ENCODE measurements at places on chromosomes 1 and 21.

DNA sequence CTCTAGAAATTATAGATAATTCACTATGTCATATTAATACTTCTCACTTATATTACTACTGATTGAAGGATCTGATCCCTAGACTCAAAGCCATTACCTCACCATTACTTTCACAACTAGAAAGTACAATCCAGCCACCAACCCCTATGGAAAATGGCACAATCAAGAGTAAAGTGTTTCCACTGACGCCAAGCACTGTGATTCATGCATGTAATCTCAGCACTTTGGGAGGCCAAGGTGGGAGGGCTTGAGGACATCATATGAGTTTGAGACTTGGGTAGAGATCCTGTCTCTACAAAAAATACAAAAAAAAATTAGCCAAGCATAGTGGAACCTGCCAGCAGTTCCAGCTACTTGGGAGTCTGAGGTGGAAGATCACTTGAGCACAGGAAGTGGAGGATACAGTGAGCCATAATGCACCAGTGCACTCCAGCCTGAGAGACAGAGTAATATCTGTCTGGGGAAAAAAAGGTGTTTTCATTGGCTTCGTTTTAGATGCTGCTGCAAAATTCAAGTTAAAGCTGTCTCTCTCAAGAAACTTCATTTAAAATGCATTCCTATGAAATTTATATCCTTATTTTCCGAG lies 126.5 kb downstream of the AKT3 start:
- no peak for DNase-seq

DNA sequence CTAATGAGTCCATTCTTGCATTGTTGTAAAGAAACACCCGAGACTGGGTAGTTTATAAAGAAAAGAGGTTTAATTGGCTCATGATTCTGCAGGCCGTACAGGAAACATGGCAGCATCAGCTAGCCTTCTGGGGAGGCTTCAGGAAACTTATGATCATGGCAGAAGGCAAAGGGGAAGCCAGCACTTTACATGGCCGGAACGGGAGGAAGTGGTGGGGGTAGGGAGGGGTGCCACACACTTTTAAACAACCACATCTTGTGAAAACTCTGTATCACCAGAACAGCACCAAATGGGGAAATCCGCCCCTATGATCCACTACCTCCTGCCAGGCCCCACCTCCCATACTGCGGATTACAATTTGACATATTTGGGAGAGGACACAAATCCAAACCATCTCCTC lies 43.9 kb downstream of the NOS1AP start:
- no peak for DNase-seq

DNA sequence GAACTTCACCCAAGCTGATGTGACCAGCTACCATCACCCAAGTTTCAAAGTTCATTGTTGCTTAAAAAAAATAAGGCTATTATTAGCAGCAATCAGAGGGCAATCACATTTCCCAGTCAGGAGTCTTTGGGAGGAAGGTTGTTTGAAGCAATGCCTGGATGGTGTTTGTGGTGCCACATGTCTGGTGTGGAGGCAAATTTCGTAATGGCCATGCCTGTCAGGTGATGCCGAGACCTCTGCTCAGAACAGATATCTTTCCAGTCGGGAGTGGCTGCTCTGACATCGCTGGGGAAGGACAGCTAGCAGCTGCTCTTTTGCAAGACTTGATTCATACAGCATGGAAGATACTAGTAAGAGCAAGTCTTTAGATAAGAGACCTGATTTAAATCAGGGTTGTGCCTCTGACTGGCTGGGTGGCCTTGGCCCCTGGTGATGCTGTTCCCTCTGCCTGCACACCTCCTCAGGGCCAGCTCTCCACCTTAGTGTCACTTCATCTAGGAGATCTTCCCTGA lies 187.8 kb upstream of the JUN start:
- no peak for DNase-seq

- DNase-seq: no peak
Measured at GRCh38 chr1:56516539-56517252, 62.7 kb downstream of the PLPP3 start.

DNA sequence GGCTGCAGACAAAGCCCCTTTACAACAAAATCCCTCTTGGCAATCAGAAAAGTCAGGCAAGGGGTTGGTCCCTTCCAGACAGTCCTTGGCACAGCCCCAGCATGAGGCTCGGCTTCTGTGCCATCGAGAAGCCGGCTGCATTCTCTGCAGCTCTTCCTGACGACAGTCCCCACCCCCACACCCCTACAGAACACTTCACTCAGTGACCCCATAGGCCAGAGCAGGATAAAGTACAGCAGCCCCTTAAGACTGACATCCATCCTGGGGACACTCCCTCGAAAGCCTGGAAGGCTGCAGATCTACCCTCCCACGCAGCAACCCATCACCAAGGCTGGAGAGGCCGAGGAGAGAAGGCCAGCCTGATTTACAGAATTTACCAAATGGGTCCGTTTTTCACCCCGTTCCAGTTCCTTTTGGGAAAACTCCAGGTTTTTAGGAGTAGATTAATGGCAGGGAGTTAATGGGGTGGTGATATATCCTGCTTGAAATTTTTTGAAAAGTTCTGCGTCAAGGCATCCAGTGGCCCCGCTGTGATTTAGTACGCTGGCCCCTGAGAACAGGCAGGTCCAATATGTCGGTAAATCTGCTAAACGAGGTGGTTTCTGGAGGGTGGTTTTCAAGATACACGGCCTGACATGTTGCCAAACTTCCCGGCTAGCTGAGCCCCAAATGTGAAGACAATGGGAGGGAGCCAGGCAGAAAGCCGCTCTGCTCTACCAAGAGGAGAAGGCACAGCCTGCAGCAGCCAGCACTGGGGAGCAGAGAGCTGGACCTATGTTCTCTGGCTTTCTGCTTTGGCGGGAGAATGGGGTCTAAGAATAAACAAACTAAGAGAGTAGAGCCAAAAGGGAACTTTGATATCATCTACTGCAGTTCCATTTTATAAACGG lies 81.7 kb downstream of the SSBP3 start:
- DNase-seq: peak; percentile 84

GRCh38 chr1:219379691-219380090 lies 206.0 kb downstream of the LYPLAL1 start:
- no peak for DNase-seq

DNA sequence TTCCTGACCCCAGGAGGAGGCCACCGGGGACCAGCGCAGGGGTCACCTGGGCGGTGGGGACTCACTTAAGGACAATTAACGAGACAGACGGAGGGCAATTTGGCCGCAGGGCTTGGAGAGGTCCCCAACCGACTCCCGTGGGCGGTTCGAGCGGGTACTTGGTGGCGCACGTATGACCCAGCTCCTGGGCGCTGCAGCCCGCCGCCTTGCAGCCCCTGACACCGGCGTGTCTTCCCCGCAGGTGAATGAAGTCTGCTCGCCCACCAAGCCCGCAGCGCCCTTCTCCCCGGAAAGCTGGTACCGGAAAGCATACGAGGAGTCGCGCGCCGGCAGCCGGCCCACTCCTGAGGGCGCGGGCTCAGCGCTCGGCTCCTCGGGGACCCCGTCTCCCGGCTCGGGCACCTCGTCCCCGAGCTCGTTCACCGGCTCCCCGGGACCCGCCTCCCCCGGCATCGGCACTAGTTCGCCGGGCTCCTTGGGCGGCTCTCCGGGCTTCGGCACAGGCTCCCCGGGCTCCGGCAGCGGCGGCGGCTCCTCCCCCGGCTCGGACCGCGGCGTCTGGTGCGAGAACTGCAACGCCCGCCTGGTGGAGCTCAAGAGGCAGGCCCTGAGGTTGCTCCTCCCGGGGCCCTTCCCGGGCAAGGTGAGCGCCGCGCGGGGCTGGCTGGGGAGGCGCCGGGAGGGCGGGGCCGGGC lies 1.4 kb downstream of the KIF26B start:
- peak; percentile 90 for DNase-seq

DNA sequence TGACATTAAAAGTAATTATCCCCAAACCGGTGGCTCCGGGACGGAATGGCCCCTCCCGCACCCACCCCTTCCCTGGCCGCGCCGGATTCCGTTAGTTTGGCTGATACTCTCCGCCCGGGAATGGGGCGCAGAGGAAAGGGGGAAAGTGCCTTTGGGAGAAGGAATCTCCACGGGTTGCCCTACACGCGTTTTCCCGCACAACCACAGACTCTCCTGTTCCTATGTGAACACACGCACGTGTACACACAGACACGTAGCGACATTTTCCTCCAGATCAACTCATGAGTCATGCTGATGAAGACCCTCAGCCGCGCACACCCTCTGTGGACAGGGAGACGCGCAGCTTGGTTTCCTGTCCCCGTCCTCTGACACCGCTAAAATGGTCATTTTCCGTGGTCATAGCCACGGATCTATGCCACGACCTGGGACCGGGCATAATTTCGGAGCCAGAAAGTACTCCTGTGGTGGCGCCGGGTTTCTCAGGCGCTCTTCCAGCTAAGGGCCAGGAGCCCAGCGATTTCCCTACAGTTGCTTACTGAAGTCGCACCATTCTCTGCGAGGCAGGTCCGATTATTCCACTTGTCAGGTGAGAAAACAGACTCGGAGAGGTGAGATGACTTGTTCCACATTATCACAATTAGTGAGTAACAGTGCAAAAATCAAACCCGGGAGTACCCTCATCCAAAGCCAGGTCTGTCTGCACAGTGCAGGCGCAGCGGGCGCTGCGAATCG lies 4.0 kb upstream of the DMRTA2 start:
- DNase-seq: no peak

GRCh38 chr1:147787765-147788164 lies 27.4 kb upstream of the GJA5 start:
- DNase-seq: no peak

DNA sequence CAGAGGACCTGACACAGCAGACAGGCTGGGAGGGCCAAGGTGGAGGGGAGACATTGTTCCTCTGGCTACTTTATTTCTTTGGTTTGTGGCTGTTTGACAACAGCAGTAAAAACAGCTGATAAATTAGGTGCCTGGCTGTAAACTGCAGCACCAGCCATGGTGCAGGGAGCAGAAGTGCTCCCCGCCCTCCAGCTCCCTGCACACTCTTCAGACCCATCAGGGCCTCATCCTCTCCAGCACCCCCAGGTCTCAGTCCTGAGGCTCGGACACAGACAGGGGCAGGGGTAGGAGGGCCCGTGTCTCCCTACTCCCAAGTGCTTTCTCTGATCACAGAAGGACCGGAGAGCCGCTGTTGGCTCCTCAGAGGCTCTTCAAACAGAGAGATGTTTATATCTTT lies 17.7 kb upstream of the LRRN2 start:
- no peak for DNase-seq

DNA sequence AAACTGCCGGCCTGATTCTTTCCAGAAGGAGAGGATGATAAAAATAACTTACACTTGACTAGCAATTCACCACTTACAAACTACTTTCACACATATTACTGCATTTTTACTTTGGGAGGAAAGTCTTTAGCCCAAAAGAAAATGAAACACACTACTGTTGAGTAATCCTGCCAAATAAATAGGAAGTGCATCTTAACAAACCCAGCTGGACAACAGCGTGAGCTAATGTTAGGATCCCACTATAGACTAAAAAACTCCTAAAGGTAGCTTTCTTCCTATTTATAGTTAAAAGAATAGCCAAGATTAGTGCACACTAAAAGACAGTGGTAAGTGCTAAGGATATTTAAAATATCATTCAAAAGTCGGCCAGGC lies 83.8 kb downstream of the HSF2BP start:
- DNase-seq: no peak

GRCh38 chr1:8465692-8466091 lies 147.8 kb downstream of the SLC45A1 start:
- no peak for DNase-seq

DNA sequence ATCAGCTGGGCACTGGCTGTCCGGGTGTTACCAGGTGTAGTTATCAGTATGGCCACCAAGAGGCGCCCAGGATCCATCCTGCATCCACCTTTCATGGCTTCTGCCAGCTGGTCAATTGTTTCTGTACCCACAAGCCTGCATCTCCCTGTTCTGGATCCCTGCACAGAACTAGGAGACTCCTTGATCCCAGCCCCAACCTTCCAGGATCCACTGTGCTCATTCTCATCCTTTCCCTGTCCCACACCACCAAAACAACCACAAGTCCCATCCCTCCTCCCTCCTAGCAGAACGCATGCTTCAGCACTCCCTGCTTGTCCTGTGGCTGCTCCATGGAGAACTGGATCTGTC lies 27.2 kb upstream of the FOXE3 start:
- peak; percentile 79 for DNase-seq

DNA sequence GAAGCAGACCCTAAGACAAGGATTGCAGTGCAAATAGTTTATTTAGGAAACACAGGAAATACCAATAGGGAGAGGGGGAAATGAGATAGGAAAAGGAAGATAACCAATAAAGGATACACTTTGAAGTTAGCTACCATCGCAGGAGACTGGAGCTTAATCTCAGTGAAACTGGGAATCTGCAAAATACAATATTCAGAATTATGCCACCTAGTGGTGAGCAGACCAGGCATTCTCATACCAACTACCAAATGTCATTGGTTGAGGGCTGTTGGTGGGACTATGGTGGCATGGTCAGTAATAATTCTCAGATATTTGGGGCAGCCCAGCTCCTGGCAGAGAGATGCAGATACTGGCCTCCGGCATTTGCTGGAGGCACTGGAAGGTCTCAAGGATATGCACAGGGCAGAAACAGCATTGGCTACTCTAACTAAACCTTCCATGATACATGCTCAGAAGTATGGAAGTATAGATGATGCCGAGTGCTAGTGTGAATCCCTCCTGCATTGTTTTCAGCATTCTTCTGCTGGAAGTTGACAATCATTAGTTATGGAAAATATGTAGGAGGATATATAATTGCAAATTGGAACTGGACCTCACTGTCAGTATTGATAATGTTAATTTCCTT lies 11.8 kb upstream of the ZFP69B start:
- DNase-seq: no peak

GRCh38 chr1:163115887-163116286 lies 46.7 kb downstream of the RGS4 start:
- DNase-seq: no peak

DNA sequence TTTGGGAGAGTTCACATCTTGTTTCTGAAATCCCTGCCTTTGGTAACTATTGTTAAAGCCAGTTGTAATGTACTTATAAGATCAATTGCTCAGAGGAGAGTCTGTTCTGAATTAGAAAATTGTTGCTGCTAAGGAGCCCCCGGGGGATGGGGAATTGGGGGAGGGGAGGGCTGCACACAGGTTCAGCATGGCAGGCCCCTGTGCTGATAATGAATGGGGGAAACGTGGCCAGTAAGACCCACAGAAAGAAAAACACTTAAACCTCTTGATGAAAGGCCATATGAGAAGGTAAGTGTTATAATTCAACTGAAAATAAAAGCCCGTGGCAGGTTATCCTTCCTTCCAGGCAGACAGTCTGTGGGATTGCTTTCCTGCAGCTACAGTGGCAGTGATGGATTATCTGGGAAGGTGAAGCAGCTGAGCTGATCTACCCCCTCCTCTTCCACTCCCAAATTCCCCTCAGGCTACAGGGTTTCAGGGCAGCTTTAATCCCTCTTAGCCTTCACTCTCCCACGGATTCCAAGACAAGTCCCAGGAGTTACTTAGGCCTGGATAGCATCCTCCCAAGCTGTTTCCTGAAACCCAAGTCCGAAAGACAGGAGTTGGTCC lies 398.8 kb downstream of the TBX15 start:
- no peak for DNase-seq

GRCh38 chr21:44592446-44593311 lies at the start of gene KRTAP10-6:
Gene KRTAP10-6, minus strand, starts transcription at chr21:44592505. Its CDS starts 21 bp downstream, at chr21:44592484.
- no peak for DNase-seq

All from right cardiac atrium (tissue), 5 donors.